ENCODE measurements at places on chromosomes 6 and 20.

- no peak for DNase-seq
Observed at GRCh38 chr6:167704396-167704901, 122.3 kb upstream of the AFDN start.

DNA sequence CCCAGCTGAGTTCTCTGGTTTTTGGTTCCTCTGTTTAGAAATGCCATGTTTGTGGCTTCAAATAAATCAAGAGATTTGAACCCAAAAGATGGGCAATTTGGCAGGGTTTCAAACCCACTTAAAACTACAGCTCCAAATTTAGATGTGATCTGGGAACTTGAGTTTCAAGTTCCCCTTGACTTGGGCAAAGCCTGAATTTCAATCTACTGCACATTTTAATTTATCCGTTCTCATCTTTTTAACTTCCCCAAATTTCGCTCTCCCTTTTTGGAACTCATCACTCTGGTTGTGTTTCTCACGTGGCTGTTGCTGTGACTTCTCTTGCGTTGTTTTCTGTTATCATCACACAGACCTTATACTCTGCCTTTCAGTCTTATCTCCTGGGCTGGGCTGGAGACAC lies 230.9 kb downstream of the CDC5L start:
- DNase-seq, result no peak

DNA sequence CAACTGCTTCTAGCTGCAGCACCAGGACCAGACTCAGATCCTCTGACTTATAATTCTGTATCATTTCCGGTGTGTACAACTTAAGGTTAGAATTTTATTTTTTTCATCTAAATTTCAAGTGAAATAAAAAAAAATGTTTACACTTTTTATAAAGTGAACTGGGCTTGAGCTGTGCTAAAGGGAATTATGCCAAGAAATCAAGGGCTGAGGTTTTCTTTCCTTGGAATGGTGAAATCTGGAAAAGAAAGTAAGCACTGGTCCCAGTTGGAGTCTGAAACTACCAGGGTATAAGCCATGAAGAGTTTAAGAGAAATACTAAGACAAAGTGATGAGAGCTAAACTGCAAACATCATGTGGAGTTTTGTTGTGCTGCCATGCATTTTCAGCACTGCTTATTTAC lies 21.7 kb upstream of the FYN start:
- DNase-seq, result no peak

DNA sequence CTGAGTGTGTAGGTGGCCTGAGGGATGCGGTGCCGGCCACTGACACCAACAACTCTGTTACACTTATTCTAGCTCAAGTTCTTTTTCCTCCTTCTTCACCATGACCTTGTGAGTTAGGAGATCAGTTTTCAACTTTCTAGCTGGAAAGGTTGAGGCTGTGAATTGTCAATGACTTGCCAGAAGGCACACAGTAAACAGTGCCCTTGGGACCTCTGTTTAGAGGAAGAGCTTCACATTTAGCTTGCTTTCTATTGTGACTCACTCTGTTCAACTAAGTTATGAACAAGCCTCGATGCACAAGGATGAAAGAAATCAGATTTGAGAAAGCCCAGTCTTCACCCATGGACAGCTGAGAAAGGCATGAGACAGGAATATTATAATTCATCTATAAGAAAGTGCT lies 455.6 kb downstream of the MAFB start:
- no peak for DNase-seq

- peak; percentile 73 for DNase-seq
Observed at GRCh38 chr20:40279390-40279789, 409.6 kb downstream of the MAFB start.

- DNase-seq, result no peak
Observed at GRCh38 chr20:11060423-11061185, 386.8 kb upstream of the JAG1 start.

GRCh38 chr6:147660334-147661311 lies 152.1 kb downstream of the SAMD5 start:
- no peak for DNase-seq

DNA sequence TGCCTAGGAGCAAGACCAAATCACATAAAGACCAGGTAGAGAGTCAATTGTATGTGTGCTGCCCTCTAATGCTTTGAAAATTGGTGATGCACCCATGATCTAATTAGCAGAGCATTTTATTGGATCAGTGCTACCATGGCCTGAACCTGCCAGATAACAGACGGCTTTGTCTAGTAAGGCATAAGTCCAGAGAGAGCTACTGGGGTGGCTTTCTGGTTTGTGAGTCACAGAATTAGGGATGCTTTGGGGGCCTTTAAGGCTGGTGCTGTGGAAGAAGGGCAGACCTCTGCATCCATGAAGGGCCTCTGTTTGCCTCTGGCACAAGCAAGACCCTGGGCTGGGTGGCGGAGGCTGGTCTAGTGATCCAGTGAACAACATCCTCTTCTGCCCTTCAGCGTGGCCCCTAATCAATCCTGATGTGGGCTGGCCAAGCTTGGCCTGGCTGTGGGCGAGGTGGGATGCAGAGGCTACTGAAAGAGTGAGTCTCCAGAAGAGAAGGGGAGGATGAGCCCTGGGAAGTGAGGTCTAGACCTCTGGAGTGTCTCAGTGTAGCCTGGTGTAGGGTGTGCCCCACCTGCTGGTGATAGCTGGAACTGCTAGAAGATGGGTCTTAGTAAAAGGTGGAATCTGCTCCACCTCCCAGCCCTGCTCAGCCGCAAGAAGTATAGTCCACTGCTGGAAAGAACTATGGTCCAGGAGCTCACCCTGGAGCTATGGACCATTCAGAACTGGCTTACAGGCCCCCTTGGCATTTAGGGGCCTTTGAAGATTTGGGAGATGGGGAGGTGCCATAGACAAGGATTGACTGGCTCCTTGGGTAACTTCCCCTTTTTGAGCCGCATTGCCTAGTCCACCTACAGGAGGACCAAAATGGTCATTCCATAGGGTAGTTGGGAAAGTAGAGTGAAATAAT lies 36.7 kb upstream of the AAR2 start:
- peak; percentile 33 for DNase-seq

DNA sequence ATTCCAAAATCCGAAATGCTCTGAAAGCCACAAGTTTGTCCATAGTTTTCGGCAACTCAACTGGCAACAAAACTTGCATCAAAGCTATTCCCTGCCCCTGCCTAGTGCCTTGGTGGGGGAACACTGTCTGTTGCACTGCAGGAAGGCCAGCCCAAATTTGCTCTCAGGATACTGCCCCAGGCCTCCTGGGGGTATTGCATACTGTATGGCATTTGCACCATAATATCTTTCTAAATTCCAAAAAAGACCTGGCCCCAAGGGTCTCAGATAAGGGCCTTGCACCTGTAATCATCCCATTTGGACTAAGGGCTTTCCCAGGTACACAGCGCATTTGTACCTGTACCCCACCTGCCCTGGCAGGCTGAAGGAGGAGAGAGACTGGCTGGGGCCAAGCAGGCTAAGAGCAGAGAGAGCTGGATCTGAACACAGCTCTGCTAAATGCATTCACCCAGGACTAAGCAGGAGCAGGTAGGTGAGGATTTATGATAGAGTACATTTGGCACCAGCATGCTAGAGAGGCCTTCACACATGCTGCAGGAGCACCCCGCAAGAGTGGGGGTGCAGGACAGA lies 4.0 kb upstream of the GRM4 start:
- DNase-seq, result no peak

DNA sequence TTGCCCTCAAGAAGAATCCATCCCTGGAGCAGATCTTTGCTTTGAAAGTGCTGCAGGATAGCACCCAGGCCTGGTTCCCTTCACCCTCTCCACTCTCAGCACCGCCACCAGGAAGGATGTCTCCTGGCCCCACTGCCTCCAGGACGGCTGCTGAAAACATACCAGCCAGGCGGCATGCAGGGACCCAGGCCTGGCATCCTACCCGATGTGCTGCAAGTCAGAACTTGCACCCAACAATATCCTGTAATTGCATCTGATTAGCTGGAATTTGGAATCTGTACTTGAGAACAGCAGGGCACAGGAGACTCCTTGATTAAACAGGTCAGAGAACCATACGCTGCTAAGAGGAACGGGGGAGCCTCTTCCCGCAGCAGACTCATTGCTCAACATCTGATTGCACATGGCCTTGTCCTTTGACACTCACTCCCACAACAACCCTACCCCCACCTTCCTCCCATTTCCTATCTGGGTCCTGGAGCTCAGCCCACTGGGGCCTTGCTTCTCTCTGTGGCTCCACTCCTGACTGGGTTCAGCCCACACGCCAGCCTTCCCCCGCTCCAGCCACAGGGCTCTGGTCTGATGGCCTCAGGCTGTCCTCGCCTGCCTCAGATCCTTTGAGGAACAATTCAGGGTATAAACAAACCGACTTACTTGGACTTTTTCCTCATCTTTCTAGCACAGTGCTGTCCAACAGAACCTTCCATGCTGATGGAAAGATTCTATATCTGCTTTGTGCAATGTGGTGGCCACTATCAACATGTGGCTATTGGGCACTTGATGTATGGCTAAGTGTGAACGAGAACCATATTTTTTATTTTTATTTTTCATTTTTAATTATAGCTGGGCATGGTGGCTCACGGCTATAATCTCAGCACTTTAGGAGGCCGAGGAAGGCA lies 78.0 kb downstream of the FGD2 start:
- no peak for DNase-seq

GRCh38 chr6:123017104-123017682 lies 21.2 kb downstream of the CLVS2 start:
- no peak for DNase-seq

GRCh38 chr6:43702534-43703440 lies 15.2 kb upstream of the MRPS18A start:
- DNase-seq, result peak; percentile 85

- no peak for DNase-seq
Observed at GRCh38 chr20:46665602-46666001, 14.3 kb upstream of the SLC13A3 start.

DNA sequence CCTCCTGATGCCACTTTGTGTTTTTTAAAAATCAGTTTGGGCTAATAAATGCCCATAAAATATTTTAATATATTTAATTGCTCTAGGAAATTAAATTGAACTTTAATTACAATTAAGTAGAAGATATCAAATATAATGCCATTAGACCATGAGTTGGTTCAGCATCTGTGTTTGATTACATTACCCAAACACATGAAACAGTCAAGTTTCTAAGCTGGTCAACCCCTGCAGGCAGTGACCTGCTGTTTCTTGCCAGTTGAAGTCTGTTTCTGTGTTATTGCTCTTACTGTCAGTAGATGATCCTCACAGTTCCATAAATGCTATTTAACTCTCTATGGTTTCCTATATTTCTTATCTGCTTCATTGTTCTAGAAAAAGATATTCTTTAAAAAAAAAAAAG lies 9.7 kb upstream of the TENT5A start:
- DNase-seq, result no peak

GRCh38 chr6:16670183-16670582 lies 91.1 kb downstream of the ATXN1 start:
- no peak for DNase-seq

DNA sequence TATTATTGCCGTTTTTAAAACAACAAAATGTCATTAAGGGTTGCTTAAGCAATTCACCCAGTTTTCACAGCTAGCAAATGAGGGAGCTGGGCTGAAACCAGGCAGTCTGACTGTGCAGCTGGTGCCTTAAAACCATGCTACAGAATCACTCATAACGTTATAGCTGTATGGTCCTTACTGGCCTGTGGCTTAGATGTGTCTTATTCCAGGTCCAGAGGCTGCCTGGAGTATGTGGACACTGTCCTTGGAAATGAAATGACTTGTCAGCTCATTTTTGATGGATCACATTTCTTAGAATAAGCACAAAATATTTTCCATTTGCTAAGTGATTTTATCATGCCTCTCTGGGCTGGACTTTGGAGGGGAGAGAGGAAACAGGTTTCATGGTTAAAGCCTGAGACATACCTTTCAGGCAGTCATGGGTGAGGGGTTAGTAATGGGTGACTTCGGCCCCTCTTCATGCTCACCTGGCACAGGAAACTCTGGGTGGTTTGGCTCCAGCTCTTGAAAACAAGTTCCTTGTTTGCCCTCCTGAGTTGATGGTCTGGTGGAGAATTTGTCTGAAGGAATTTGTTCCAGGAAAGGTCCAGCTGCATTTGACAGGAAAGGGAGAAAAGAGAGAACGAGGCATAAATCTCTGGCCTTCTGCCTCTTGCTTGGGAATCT lies 823.2 kb downstream of the DHX35 start:
- no peak for DNase-seq

GRCh38 chr6:36677753-36678487 lies 594 bp upstream of the CDKN1A start:
- no peak for DNase-seq

DNA sequence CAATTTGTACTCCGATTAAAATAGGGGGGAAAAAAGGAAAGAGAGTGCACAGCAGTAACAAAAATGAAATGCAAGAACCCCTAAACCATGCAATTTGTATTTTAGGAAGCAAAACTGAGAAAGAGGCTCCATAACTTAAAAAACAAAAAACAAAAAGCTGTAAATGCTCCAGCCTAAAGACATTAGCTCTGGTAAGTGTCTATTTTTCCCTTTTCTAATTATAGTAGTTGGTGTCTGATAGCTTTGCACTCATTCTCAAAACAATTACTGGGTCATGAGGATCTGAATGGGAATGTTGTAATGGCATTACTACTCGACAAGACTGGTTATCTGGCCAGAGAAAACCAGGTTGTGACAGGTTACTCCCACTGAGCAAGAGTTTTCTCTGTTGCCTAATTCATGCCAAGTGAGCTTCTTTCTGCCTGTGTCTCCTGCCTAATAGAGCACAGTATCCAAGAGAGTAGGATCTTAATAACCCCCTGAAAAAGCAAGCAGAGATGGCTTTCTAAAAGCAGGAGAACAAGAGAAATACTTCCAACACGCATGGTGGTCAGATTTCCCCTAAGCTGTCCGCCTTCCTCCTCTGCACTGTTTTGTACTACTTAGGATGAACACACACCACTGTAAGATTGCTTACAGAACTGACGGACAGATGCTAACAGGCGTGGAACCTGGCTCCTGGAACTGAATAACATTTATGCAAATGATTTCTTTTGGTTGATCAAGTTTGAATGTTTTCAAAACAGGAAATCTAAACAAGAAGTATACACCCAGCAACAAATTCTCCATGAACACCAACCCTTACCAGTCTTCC lies 86.4 kb downstream of the FKBP5 start:
- DNase-seq, result no peak

- no peak for DNase-seq
Observed at GRCh38 chr20:62737271-62737811, 28.7 kb downstream of the NTSR1 start.

DNA sequence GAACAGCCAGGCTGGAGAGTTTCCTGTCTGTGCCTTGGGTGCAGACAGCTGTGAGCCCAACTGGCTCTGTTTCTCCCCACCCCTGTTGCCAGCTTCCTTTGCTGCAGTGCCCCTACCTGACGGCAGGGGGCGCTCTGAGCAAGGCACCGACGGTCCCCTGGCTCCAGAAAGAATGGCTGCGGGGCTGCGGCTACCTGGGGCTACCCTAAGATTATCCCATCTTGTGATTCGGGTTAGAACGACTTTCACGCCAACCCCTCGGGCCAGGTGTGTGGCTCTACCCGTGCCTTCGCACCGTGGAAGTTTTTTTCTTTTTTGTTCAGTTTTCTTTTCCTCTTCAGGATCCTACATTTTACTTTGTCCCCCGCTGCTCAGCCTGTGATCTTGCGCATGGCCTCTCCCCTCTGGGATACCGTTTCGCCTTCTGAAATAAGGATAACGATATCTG lies 33.4 kb upstream of the AAR2 start:
- DNase-seq, result no peak

GRCh38 chr6:12391472-12391871 lies 101.3 kb downstream of the EDN1 start:
- no peak for DNase-seq
